Activated naive CD8-positive, alpha-beta T cell treated with anti-CD3 and anti-CD28 coated beads for 36 hours (primary cell): ENCODE measurements at places on chromosomes 1 and 21.
A peak's percentile ranks its signal among the peaks of the same experiment; 100 is the strongest.

DNA sequence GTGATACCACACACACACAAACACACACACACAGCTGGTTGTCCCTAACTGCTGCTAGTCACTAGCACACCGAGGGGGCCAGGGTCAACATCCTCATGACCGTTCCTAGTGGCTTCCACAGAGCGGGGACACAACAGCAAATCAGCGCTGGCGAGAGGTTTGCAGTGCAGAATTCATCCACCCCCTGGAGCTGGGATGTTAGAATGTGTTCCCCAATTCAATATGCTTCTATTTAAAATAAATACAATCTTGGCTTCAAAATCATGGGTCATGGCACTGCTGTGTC, 16.2 kb upstream of the C2CD2 start:
- no peak for DNase-seq
- H3K4me1 ChIP-seq, result peaks cover 9% of the 10 kb centered on the region
- no peak overlapping the region for H3K4me3 ChIP-seq
- H3K27me3 ChIP-seq, result no peaks in the 10 kb centered on the region
- peaks cover 2% of the 10 kb centered on the region for H3K36me3 ChIP-seq

- H3K36me3 ChIP-seq, result peaks cover 22% of the 10 kb centered on the region
- no peak overlapping the region for H3K4me3 ChIP-seq
- DNase-seq, result no peak
- H3K27me3 ChIP-seq, result no peaks in the 10 kb centered on the region
These were observed 32.0 kb downstream of the SLC16A1 start for GRCh38 chr1:112923959-112924349.

DNA sequence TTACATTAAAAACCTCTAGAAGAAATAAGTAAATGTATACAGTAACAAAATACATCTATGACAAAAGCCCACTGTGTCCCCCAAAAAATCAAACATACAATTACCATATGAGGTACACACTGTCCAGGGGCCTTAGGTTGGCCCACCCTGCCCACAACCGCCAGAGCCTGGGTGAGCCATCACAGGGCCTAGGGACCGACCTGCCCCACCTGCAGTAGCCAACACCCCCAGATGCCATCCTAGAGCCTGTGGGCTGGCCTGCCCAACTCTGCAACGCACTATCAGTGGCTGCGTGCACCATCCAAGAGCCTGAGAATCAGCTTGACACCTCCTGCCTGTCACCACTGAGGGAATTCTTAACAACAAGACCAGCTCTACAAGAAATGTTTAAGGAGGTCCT, 39.0 kb downstream of the FAF1 start:
- H3K36me3 ChIP-seq, result peaks cover 40% of the 10 kb centered on the region
- H3K27me3 ChIP-seq, result no peaks in the 10 kb centered on the region
- no peak overlapping the region for H3K4me3 ChIP-seq
- H3K27ac ChIP-seq, result no peak overlapping the region

DNA sequence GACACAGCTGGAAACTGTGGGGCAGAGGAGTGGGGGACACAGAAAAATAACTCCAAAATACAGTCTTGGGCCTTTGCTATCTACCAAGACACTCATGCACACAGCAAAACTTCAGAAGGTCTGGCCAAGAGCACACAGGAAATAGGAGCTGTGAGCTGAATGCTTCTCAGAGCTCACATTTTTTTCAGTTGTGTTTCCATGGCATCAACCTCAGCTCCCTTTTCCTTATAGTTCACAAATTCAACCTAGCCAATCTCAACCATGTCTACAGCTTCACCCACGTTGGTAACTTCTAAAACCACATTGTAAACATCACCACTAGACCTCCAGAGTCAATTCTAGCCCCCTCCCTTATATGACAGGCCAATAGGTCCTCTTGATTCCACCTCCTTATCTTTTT, 19.6 kb upstream of the SYNJ1 start:
- H3K27ac ChIP-seq, result peak overlapping the region; percentile 2
- peaks cover 67% of the 10 kb centered on the region for H3K36me3 ChIP-seq
- H3K4me1 ChIP-seq, result peaks cover 30% of the 10 kb centered on the region

DNA sequence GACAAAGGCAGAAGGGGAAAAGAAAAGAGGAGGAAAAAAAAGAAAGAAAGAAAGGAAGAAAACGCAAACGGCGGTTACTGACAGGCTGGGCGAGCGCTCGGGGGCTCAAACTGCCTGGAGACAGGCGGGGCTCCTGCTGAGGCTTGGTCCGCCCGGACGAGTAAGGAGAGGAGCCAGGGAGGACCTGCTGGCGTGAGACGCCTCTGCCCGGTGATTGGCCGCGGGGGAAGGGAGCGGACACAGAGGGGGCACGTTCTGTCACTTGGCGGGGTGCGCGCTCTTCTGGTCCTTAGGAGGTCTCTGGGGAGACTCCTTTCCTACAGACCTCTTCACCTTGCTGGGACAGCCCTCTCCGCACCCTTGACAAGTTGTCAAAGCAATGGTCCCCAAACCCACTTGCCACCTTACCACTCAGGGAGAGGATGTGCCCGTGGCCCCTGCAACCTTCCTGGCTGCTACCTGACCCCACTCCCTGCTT, 791 bp upstream of the PIK3R3 start:
- no peak for DNase-seq
- H3K27me3 ChIP-seq, result peaks cover 88% of the 10 kb centered on the region
- no peaks in the 10 kb centered on the region for H3K36me3 ChIP-seq
- H3K27ac ChIP-seq, result peak overlapping the region; percentile 92
- peaks cover 30% of the 10 kb centered on the region for H3K4me1 ChIP-seq
- peak overlapping the region; percentile 83 for H3K4me3 ChIP-seq

DNA sequence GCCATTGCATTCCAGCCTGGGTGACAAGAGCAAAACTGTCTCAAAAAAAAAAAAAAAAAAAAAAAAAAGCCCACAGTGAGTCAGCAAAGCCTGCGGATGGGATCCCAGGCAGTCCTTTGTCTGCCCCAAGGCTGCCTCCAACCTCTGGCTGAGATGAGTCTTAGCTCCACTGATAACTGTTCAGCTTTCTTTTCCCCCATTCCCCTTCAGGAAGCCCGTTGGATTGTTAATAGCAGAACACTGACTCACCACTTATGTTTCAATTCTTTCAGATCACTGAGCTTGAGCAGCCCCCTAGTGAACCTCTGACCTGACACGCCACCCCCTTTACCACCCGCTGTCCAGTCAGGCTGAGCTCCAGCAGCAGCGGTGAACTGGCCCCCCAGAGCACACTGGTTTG, 57.5 kb downstream of the ERG start:
- H3K36me3 ChIP-seq, result no peaks in the 10 kb centered on the region
- no peaks in the 10 kb centered on the region for H3K4me1 ChIP-seq
- no peaks in the 10 kb centered on the region for H3K27me3 ChIP-seq
- no peak overlapping the region for H3K4me3 ChIP-seq

- H3K36me3 ChIP-seq, result no peaks in the 10 kb centered on the region
- DNase-seq, result no peak
- peaks cover 5% of the 10 kb centered on the region for H3K27me3 ChIP-seq
These were observed 102.5 kb upstream of the ATP1B1 start for GRCh38 chr1:169003864-169004516.

DNA sequence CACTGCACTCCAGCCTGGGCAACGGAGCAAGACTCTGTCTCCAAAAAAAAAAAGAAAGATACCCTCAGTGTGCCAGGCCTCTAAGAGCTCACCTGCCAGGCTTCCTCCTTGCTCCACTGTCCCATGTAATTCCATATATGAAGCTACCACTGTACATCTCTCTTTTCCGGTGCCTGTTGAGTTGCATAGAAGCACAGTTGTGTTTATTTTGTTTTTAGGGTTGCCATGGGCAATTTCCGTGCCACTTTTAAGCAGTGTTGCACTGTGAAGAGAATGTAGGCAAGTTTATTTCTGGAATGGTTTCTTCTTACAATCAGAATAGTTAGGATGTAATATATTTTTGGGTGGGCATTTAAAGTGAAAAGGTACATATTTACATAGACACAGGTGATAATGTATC, 23.3 kb downstream of the MR1 start:
- H3K36me3 ChIP-seq, result peaks cover 31% of the 10 kb centered on the region
- H3K27me3 ChIP-seq, result no peaks in the 10 kb centered on the region

DNA sequence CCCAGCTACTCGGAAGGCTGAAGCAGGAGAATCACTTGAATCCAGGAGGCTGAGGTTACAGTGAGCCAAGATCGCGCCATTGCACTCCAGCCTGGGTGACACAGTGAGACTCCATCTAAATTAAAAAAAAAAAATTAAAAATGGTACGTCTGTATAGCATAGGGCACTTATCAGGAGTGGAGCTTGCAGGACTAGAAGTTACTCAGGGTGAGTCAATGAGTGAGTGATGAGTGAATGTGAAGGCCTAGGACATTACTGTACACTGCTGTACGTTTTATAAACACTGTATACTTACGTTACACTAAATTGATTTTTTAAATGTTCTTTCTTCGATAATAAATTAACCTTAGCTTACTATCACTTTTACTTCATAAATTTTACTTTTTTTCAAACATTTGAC, 183.6 kb downstream of the NR5A2 start:
- H3K4me1 ChIP-seq, result peaks cover 2% of the 10 kb centered on the region
- H3K27me3 ChIP-seq, result peaks cover 3% of the 10 kb centered on the region
- H3K36me3 ChIP-seq, result peaks cover 2% of the 10 kb centered on the region

DNA sequence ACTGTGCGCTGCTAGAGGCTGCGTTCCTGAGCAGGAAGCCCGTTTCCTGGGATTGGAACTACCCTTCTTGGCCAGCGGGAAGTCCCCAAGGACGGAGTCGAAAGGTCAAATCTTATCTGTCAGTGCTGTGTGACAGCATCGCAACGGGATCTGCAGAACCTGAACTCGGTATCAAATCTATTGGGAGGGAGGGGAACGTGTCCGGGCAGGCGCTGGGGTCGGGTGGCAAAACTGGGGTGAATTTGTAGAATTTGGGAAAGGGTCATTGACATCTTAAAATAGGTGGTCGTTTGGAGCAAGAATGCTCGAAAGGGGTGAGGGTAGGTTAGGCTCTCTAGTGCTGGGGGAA, 725 bp upstream of the ARPC5 start:
- peak overlapping the region; percentile 99 for H3K27ac ChIP-seq
- H3K4me1 ChIP-seq, result peaks cover 28% of the 10 kb centered on the region
- no peak for DNase-seq

DNA sequence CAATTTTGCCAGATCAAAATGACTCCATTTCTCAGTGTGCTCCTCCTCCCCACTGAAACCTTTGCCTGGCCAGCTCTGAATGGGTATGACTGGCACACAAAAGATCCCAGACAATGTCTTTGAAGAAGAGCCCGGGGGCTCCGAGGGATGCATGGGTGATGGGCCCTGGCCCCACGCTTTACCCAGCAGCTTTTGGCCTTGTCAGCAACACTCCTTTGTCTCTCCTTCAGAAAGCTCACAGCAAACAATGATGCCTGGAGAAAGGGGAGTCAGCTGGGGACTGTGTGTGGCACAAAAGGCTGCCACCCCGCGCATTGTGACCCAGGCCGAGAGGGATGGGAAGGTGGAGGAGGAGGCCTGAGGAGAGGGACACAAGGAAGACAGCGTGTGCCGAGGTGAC, 45.9 kb downstream of the PLXNA2 start:
- no peaks in the 10 kb centered on the region for H3K27me3 ChIP-seq
- H3K4me1 ChIP-seq, result no peaks in the 10 kb centered on the region
- DNase-seq, result no peak
- H3K36me3 ChIP-seq, result no peaks in the 10 kb centered on the region
- H3K27ac ChIP-seq, result no peak overlapping the region

DNA sequence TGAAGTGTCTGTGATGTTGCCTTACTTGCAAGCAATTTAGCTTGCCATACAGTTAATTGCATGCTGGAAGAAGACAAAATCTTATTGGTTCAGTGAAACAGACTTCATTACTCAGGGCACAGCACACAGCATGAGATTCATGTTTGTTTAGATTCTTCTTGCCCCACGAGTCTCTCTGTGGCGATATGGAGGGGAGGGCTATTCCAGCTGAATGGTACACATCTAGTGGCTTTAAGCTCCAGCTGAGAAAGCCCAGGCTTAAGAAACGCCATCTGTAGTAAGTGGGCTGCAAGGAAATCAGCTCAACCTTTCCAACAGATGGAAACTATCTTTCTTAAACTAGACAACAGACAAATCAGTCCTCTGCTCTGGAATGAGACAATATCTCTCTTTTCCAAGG, 1022.0 kb downstream of the NCAM2 start:
- H3K4me3 ChIP-seq, result no peak overlapping the region
- H3K36me3 ChIP-seq, result no peaks in the 10 kb centered on the region
- H3K27me3 ChIP-seq, result no peaks in the 10 kb centered on the region

DNA sequence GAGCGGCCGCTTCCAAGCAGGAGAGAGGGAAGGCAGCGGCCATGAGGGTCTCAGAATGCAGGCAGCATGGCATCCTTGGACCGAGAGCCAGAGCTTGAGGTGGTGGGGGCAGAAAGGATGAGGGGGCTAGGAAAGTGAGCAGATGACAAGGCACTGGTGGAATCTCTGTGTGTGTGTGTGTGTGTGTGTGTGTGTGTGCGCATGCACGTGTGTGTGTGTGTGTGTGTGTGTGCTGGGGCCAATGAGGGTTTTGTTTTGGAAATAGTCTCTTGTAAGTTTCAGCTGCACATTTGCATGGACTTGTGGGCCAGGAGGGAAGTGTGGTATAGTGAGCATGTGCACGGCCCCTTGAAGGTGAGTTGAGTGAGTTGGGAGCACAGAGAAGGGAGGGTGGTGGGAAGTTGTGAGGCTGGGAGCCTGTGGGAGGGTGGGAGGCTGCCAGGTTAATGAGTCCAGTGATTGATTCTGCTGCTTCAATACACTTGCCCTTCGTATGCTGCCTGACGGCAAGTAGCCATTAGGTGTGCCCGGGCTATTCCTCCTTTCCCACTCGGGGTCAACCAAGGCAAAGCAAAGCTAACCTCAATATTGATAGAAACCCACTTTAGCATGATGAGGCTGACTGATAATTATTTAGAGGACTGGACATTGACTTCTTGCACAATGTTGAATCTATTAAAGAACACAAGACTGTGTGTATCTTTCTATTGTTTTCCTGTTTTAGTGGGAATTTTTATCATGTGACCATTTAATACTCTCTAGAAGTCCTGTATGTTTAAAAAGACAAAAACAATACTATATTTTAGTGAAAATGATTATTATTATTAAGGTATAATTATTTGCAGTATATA, 80.3 kb downstream of the PROX1 start:
- H3K27ac ChIP-seq, result no peak overlapping the region
- no peaks in the 10 kb centered on the region for H3K4me1 ChIP-seq
- no peaks in the 10 kb centered on the region for H3K36me3 ChIP-seq
- H3K27me3 ChIP-seq, result peaks cover 6% of the 10 kb centered on the region
- no peak overlapping the region for H3K4me3 ChIP-seq
- no peak for DNase-seq

DNA sequence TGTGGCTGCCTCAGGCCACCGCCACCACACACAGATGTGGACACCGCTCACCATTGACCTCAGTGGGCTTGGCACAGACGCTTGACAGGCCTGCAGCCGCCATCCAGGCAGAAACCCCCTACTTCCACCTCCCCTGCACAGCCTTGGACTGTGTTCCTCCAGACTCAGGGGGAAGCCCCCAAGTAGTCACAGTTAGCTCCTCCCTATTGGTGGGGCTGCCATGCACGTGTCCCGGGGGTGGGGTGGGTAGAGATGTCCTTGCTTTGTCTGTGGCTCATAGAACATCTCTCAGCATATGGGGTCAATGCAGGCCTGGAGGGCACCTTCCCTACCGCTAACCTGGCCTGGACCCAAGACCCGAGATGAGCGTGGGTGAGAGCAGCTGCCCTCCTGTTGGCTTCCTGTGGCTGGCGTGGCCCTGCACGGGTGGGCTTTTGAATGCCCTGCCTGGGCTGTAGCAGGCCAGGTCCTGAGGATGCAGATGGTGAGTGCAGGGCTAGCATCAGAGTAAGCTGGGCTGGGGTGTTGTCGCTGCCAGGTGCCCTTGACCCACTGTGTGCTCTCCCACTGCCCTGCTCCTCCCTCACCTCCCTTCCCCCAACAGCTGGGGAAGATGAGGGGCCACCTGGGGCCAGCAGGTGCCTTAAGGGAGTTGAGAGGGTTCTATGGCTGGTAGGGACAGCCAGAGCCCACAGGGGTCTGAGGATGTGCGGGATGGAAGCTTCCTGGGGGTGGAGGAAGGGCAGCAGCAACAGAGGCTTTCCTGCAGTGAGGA, 6.2 kb downstream of the CROCC start:
- no peak overlapping the region for H3K27ac ChIP-seq
- no peak overlapping the region for H3K4me3 ChIP-seq
- H3K36me3 ChIP-seq, result peaks cover 2% of the 10 kb centered on the region
- DNase-seq, result no peak
- no peaks in the 10 kb centered on the region for H3K27me3 ChIP-seq
